Stimulated activated CD4-positive, alpha-beta T cell treated with anti-CD3 and anti-CD28 coated beads, Interleukin-4, amount 100 ng/mL, for 4 hours (primary cell): ENCODE measurements at places on chromosomes 7 and 10.

GRCh38 chr7:22364900-22365299 lies 7.9 kb upstream of the RAPGEF5 start:
- no peak for DNase-seq

DNA sequence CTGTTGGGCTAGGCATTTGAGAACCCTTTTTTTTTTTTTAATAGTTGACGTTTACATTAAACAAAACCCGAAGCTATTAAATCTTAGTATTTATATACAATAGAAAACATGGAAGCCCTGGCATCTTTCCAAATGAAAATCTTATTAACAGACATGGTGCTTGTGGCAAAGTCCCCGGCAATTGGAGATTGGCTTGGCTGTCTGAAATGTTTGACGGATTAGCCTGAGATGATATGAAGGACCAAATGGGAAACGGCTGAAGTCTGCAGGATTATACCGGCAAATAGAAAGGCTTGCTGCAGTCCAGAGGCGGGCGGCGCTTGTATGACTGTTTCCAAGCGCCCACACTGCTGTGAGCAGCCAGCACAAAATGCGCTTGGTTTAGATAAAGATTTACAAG lies 105.6 kb downstream of the BUB3 start:
- DNase-seq, result no peak

GRCh38 chr7:112521942-112522341 lies 41.2 kb downstream of the LSMEM1 start:
- no peak for DNase-seq

DNA sequence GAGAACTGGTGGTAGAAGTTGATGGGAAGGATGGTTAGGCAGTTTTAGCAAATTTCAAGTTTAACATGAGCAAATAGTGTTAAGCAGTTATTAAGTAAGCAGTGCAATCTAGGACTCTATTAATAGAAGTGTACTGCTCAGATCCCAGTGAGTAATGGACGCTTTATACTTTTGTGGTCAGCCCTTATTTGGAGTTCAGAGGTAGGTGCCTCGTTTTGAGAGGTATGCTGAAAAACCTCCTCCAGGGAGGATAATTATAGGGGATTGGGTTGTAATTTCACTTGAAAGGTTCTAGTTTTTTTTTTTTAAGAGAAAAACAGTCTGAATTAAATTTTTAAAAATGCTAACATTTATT lies 33.5 kb upstream of the CCDC7 start:
- DNase-seq, result no peak

- DNase-seq, result no peak
These were observed 134.6 kb downstream of the TEX36 start for GRCh38 chr10:125548356-125548755.
